ENCODE measurements at places on chromosomes 3 and 15. TPM values are rescaled to one million over a fixed set of nuclear protein-coding genes. Genes with fewer than 3 reads are reported as not detected.
A peak's percentile ranks its signal among the peaks of the same experiment; 100 is the strongest.

Gene GOLGA8A
- 68.8 TPM for total RNA-seq

Gene NTRK3
- 53.4 TPM for total RNA-seq

GRCh38 chr3:28947061-28947460 lies 333.8 kb upstream of the RBMS3 start:
- no peaks in the 10 kb centered on the region for H3K36me3 ChIP-seq
- no peak overlapping the region for H3K27ac ChIP-seq
- no peaks in the 10 kb centered on the region for H3K4me1 ChIP-seq
- H3K4me3 ChIP-seq, result no peak overlapping the region

GRCh38 chr3:72485641-72486040 lies 362.6 kb downstream of the SHQ1 start:
- peak; percentile 19 for DNase-seq
- no peaks in the 10 kb centered on the region for H3K4me1 ChIP-seq
- no peaks in the 10 kb centered on the region for H3K27me3 ChIP-seq
- no peaks in the 10 kb centered on the region for H3K36me3 ChIP-seq
- H3K27ac ChIP-seq, result peak overlapping the region; percentile 1
- H3K4me3 ChIP-seq, result no peak overlapping the region

GRCh38 chr3:112979244-112979832 lies 4.4 kb upstream of the CD200R1 start:
- H3K36me3 ChIP-seq, result no peaks in the 10 kb centered on the region
- DNase-seq, result no peak
- H3K4me1 ChIP-seq, result no peaks in the 10 kb centered on the region

GRCh38 chr15:90581771-90582352 lies 52.1 kb downstream of the CRTC3 start:
- no peaks in the 10 kb centered on the region for H3K36me3 ChIP-seq
- no peak overlapping the region for H3K4me3 ChIP-seq
- no peak for DNase-seq
- H3K27ac ChIP-seq, result peak overlapping the region; percentile 68
- H3K27me3 ChIP-seq, result no peaks in the 10 kb centered on the region

DNA sequence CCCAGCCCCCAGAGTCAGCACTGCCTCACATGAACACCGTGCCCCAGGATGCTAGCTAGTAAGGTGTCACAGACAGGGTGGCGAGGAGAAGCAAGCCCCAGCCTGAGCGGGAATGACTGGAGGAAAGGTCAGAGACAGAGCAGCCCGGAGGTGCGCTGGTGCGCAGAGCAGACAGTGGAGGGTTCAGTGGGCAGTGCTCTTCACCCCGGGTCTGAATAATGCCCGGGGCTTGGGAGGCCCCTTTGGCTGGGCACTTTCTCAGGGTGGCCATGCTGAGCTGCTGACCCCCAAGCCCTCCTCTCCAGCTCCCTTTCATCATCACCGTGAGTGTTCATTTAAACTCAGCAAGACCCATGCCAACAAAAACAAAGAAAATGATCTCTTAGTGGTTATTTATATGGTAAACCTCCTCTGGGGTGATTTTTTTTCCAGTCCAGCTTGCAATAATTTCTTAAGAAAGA lies 110.8 kb downstream of the VGLL4 start:
- no peaks in the 10 kb centered on the region for H3K27me3 ChIP-seq
- H3K4me1 ChIP-seq, result peaks cover 18% of the 10 kb centered on the region
- H3K4me3 ChIP-seq, result no peak overlapping the region
- no peak overlapping the region for H3K27ac ChIP-seq
- DNase-seq, result no peak

DNA sequence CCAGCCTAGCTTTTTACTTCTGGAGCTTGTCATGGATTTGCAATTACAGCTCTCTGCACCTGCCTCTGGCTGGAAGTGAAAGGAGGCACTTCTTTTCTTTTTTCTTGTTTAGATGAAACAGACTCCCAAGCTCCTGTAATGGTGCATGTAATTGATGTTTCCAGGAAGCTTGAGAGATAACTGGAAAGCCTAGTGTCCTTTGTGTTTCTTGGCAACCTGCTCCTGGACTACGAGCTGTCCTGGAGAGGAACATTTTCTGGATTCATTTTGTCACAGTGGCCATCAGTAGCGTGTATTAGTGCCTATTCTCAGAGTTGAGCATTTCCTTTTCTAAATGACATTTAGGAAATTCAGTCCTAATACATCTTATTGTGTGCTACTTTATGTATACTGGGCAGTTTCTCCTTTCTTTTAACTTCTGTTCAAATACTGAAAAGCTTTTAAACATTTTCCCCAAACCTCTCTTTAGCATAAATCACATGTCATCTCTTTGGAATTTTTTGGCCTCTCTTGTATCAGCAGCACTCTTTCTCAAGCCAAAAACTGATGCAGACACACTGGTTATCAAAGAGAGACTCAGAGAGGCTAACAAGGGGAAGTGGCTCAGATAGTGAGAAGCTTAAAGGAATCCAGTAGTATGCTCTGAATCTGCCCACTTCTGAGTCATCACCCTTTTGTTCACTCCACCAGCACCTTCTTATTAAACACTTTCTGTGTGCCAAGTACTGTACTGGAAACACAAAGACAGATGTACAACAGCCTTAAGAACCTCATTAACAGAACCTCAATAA lies 62.6 kb upstream of the SLC2A2 start:
- no peaks in the 10 kb centered on the region for H3K36me3 ChIP-seq
- H3K27me3 ChIP-seq, result no peaks in the 10 kb centered on the region

DNA sequence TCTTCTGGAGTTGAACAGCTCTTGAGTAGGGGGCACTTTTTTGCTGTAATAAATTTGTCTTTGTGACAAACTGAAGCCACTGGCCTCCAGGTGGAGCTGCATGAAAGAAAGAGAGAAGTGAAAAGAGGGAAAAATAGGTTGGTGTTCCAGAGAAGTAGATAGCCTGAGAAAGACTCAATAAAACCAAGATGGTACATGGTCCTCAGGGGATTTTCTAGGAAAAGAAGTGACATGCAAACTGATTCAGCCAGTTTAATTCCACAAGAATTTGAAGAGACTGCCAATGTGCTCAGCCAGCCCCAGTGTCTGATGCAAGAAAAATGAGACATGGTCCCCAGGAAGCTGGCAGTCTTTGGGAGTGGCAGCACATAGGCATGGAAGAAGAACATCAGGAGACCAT lies 152.7 kb downstream of the CD47 start:
- H3K27me3 ChIP-seq, result no peaks in the 10 kb centered on the region
- H3K4me1 ChIP-seq, result no peaks in the 10 kb centered on the region
- no peaks in the 10 kb centered on the region for H3K36me3 ChIP-seq
- H3K4me3 ChIP-seq, result no peak overlapping the region
- no peak overlapping the region for H3K27ac ChIP-seq

DNA sequence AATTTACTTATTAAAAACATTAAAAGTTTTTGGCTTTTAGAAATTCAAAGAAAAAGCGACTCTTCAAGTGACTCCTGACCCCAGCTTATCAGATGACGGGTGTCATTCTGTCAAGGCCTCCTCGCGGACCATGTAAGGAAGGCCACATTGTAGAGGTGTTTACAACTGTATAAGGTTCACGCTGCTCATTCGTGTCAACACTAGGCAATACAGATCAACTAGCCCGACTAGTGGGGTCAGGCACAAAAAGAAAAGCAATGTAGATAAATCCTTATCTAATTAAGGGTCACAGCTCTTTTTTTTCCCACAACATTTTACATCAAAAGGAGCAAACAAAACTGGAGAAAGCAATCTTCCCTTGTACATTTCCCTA lies 207.5 kb upstream of the NR2F2 start:
- no peaks in the 10 kb centered on the region for H3K27me3 ChIP-seq
- no peaks in the 10 kb centered on the region for H3K4me1 ChIP-seq

DNA sequence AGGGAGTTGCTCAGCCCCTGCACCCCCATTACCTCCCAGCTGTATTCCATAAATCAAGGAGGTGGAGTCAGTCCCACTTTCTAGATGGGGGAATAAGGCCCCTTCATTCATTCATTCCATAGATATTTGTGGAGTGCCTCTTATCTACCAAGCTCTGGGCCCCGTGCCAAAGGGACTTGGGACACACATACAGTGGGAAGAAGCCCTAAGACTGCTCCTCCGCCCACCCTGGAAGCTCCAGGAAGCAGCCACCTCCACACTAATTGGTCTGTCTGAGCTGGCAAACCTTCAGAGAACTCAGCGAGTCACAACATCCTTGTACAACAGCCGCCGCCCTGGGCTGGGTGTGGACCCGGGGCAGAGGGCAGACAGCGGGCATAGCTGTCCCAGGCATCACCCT lies 6.4 kb downstream of the STRA6 start:
- no peaks in the 10 kb centered on the region for H3K27me3 ChIP-seq
- no peaks in the 10 kb centered on the region for H3K4me1 ChIP-seq
- H3K4me3 ChIP-seq, result no peak overlapping the region
- H3K27ac ChIP-seq, result no peak overlapping the region
- H3K36me3 ChIP-seq, result no peaks in the 10 kb centered on the region
